ENCODE measurements at places on chromosomes 5 and 9.
A peak's percentile ranks its signal among the peaks of the same experiment; 100 is the strongest.

DNA sequence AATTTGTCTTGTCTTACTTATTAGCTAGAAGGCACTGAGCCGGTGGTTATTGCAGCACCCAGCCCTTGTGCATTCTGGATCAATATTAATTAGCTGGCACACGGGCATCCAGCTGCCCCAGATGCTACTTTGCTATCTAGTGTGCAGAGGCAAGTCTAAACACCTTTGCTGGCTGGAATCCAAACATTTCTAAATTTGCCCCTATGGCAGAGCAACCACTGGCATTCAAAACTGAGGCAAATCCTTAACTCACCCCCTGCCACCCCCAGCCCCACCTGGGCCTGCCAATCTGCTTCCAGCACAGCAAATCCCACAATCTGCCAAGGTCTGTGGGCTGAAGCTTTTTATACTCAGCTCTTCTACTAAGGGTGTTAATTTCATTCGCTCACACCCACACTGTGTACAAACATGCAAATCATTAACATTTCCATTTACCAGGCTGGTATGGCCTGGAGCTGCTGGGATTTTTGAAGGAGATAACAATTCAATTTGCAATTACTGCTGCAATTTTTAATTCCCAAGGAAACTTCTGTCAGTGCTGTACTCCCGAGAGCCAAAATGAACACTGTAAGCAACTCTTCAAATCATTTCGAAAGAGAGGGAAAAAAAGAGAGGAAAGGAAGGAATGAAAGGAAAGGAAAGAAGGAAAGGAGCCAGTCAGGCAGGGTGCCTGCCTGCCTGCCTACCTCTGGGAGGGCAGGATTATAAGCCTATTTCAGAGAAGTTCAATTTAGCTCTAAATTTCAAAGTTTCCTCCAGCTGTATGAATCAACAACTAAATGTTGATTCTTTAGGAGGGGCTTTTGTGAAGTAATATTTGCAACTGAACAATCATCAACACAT is 35.5 kb downstream of the RAPGEF1 start:
- DNase-seq = no peak

DNA sequence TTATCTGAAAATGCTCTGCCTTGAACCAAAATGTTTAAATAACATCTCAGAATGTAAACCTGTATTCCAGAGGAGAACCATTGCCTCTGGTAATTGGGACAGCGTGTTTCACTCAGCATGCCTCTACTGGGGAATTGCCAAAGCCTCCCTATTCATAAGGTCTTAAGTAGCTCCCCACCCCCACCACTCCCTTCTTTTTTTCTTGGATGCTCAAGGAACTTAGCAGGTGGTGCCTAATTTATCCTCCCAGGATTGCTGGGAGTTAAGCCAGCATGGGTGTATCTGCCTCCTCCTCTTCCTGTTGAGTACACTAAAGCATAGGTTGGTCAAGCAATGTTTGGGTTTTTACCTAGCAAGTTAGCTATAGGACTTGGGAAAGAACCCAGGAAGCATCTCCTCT is 220.2 kb downstream of the DMAC1 start:
- DNase-seq = no peak

DNA sequence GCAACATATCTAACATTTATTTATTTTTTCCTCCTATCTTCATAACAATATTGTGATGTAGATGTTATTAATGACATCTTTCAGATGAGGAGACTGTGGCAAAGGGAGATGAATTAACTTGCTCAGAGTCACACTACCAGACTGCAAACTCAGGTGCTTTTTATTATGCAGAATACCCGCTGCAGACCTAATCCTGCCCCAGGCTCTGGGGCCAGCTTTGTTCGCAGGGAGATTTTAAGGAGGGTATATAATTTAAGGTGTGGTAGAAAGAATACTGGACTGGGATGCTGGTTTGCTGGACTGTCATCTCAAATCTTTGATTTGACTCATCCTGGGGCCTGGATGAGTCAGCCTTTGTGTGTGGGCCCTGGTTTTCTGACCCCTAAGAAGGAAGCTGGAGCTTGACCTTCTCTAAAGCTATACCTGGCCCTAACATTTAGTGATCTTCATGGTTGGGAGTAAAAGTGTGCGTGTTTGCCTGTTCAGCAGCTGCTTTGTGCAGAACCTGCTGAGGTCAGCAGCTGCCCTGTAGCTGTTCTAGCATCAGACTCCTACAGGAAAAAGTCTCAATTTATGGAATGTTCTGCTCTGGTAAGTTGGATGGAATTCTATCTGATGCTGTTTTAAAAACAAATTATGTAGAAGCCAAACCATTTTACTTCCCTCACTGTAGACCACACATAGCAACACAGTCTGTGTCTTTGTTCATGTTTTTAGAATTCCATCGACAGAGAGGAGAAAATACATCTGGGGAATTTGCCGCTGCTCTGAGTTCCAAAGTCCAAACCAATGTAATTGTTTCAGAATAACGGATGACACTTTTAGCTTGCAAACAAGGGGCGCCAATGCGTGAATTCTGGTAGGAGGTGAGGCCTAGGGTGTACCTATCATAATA is 4.5 kb downstream of the SLC36A1 start:
- DNase-seq = no peak

GRCh38 chr5:172904643-172905345 is 54.4 kb upstream of the RPL26L1 start:
- DNase-seq = peak; percentile 31

- DNase-seq = no peak
Observed at GRCh38 chr9:128102861-128103588, 24.5 kb downstream of the PTGES2 start.

- DNase-seq = peak; percentile 80
Observed at GRCh38 chr9:127586537-127586936, 25.5 kb upstream of the STXBP1 start.

GRCh38 chr9:130303613-130304055 is 38.1 kb downstream of the HMCN2 start:
- no peak for DNase-seq

DNA sequence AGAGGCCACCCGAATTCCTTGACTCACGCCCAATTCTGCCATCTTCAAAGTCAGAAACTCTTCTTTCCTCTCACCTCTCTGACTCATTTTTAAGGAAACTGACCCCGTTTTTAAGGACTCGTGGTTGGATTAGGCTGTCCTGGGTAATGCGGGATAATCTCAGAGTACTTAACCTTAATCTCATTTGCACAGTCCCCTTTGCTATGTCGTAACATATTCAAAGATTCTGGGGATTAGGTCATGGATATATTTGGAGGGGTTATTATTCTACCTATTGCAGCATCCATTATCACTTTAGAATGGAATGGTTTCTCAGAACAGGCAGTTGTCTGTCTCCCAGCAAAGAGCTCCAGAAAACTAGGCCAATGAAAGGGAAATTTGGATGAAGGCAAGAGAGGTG is 80.8 kb upstream of the IL12B start:
- no peak for DNase-seq

DNA sequence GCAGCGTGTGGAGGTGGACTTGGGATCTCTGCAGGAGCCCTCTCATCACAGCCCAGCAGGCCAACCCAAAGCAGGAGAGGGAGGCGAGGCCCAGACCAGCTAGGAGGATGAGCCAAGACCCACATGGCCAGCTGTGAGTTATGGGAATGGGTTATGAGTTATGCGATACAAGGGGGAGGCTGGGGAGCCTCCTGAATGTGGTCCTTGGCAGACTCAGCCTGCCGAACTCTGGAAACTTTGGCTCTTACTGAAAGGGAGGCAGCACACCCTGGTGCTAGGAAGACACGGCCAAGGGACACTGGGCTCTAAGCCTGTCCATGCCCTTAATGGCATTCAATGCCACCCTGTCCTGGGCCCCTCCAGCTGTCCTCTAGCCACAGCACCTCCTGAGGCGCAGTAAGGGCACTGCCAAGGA is 7.7 kb upstream of the VAV2 start:
- no peak for DNase-seq

- no peak for DNase-seq
Observed at GRCh38 chr9:118148990-118149389, 444.8 kb downstream of the TLR4 start.

- DNase-seq = peak; percentile 93
Observed at GRCh38 chr5:116437922-116438578, 136.6 kb downstream of the SEMA6A start.

DNA sequence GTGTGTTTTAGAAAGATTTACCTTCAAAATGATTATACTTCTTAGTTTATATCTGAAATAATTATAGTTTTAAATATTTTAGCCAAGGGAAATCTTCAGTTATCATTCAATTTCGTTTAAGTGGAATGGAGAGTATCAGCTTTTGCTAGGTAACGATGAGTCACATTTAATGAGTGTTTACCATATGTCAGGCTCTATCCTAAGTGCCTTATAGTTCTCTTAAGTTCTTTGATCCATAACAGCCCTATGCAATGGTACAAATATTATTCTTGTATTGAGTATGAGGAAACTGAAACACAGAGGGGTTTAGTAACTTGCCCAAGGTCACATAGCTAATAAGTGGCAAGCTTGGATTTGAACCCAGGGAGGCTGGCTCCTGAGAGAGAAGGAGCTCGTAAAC is 37.5 kb upstream of the SHB start:
- DNase-seq = no peak

DNA sequence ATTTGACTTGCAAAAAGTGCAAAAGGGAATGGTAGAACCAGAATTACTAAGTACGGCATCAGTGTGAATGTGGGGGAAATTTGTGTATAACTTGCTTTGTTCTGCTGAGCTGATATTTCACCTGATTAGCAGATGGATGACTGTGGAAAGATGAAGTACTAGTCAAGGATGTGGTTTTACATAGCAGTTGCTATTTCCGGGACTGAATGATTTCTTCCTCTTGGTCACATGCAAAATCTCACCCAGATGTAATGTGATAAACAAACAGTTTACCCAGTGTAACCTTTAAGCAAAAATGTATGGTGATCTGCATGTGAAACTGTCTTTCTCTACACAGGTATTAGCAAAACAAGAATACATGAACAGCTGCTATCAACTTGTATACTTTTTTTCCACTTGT is 46.1 kb downstream of the DCP2 start:
- no peak for DNase-seq

- DNase-seq = peak; percentile 66
Observed at GRCh38 chr5:137888863-137889759, at the start of gene PKD2L2. TSS of gene PKD2L2 (plus strand) at chr5:137889457. CDS start at chr5:137889492, 35 bp downstream.

- DNase-seq = no peak
Observed at GRCh38 chr5:120499876-120500563, 35.9 kb downstream of the PRR16 start.

DNA sequence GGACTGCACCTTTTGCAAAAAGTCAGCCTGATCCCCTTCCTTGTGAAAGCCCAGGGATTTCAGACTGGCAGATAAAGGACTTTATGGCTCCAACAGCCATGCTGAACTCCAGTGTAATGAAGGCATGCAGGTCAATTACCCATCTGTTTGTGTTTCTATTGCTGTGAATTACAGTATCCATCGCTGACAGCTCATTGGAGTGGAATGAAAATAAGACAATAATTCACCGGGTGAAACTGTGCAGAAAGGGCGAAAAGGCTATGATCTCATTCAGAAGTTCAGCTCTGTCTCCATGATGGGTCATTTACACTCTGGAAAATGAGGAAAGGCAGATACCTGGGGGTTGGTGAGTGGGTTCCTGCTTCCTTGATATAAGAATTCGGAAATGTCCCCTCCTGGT is 148.0 kb downstream of the BRINP1 start:
- no peak for DNase-seq

DNA sequence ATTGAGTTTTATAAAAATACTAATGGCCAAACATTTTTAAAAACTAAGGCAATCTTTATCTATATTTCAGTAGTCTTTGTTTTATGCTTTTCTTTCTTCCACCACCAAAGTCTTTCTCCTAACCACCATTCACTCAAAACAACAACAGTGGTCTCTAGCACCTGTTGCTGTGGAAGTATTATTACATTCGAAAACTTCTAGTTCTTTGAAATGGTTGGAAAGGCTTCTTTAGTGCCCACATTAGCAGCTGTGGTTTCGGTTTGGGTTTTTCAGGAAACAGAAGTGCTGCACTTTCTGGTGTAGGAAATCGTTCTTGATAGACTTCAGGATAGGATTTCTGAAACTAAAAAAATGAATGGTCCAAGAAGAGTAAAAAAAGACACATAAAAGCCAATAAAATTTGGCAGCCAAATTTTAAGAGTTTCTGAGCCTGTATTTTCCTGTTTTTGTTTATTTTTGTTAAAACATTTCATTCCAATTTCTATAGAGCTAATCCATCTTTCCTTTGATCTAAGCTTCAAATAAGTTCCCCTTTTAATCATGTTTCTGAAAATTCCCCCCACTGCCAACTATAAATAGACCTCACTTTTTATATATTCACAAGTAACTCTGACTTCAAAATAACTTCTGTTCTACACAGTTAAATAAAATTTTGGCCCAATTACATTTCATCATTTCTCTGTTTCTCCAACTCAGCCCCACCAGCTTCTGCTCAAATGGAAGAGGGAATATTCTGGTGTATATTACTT is 102.2 kb downstream of the DEPDC1B start:
- DNase-seq = peak; percentile 46

DNA sequence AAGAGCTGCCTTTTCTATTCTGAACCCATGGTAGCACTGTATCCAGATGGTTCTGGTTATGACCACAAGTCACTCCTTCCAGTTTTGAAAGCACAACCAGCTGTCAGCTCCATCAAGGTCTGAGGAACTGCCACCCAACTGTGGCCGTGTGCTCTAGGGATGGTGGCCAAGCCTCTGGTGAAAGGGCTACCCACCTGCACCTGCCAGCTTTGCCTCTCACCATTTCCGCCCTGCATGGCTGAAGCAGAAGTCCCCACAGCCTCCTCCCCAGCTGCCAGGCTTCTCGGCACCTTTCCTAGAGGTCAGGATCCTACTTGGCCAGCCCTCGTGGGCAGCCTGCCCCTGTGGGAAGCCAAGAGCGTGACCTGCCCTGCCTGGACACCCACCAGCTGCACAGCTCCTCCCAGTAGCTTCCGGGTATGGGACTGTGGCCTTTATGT is 16.8 kb downstream of the SEMA5A start:
- DNase-seq = no peak

DNA sequence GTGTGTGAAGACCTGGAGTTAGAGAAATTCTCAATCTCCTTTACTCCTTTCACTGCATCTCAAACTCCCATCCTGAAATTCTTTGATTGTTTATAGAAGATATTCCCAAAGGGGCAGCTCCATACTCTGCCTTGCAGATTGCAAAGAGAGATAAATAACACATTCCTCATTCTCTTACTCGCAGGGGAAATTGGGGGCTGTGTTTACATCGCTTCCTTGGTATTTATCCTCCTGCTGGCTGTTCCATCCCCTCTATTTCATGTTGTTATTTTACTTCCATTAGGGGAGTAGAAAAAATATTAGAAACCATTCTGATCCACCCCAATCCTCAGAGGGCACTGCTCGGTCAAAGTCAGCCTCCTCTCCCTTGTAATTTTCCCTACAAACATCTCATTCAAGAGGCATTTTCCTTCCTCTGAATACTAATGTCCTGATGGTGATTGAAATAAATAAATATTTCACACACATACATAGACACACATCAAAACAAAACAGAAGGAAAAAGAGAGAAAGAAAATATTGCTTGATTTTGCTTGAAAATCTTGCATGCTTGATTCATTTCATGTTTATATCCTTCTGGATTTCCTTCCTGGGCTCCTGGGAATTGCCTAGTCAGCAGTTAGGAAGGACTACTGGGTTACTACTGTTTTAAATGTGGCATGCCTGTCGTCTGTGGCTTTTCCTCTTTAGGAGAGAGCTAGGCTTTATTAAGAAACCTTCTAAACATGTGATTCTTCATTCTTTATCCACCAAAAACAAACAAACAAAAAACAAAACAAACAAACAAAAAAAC is 420.1 kb upstream of the PAPPA start:
- DNase-seq = no peak

GRCh38 chr9:26983340-26983739 is 22.1 kb downstream of the LRRC19 start:
- DNase-seq = no peak

Measured in pons (tissue), 1 donor.